ENCODE measurements at places on chromosomes 6 and 20. TPM values are rescaled to one million over a fixed set of nuclear protein-coding genes. Genes with fewer than 3 reads are reported as not detected.

DNA sequence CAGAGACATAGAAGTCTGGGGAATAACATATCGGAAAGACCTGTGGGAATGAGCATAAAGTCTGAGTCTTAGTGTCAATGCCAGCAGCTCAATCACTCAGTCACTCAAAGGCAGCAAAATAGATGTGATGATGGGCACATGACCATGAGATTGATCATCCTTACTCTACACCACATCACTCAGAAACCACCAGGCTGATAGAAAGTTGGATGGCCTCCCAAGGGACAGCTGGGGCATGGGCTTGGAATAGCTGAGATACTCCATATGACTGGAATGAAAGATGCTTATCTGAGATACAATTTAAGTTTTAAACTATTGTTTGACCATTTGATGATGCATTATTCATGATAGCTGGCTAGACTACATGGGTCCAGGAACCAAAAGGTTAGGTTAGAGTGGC, 80.9 kb upstream of the F13A1 start:
- DNase-seq, result no peak

Gene HUS1B
- not detected for polyA plus RNA-seq

DNA sequence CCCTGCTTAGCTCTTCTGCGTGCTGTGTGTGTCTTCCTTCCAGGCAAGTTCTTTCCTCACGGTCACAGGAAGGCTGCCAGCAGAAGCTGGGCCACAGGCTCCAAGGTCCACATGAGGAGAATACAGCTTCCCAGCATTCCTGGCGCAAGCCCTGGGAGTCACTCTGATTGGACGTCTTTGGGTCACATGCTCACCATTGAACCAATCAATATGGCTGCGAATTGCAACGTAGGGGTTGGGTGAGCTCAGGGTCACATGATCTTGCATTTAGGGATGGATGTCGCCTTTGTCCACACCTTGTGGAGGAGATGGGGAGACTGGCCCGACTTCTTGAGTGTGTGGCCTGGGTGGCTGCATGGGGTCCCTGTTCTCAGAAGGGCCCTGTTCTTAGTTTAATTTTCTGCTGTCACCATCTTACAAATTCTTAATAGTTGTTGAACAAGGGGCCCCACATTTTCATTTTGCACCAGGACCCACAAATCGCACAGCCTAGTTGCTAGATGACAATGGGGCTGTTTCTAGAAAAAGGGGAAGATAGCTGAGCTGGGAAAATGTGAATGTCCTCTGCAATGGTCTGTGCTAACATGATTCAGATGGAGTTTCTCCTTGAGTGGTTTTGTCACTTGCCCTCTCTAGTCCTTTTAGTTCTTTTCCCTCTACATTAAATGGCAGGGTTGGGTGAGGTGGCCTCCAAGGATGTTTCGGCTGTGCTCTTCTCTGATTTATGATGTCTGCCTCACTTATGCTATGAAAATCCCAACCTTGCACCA, 149.6 kb downstream of the CDH26 start:
- DNase-seq, result no peak

DNA sequence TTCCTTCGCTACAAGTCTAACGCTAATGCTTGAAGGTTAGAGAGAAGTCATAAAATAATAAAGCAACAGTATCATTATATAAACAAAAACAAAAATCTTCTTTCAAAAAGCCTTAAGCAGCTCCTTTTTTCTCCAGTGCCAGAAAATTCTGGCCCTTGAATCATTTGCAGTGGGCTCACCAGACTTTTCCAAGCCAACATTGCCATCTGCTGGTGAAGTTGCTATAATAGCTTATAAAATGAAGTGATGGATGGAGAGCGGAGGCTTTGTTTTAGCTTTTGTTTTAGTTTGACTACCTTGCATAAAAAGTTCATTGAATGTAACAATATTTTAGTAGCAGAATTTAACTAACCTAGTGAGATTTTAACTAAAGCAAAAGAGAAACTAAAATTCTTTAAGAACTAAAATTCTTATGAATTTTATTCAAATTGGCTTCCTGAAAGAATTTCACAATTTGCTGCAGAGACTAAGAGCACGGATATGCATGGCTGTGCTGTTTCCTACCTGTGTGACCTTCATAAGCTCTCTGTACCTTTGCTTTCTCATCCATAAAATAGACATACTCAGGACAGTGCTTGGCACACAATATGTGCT, 44.8 kb upstream of the SLC2A12 start:
- peak; percentile 68 for DNase-seq

Gene HLA-G
- polyA plus RNA-seq, result 6.7 TPM

GRCh38 chr6:110814102-110815014, 911 bp downstream of the CDK19 start:
- peak; percentile 37 for DNase-seq

GRCh38 chr6:156689656-156690055, 87.5 kb upstream of the ARID1B start:
- DNase-seq, result no peak

Gene NKAPL
- polyA plus RNA-seq, result 1.8 TPM

- peak; percentile 33 for DNase-seq
These were observed 2.0 kb downstream of the MAN1A1 start for GRCh38 chr6:119347466-119348095.

Gene KIZ
- polyA plus RNA-seq, result 15.5 TPM

DNA sequence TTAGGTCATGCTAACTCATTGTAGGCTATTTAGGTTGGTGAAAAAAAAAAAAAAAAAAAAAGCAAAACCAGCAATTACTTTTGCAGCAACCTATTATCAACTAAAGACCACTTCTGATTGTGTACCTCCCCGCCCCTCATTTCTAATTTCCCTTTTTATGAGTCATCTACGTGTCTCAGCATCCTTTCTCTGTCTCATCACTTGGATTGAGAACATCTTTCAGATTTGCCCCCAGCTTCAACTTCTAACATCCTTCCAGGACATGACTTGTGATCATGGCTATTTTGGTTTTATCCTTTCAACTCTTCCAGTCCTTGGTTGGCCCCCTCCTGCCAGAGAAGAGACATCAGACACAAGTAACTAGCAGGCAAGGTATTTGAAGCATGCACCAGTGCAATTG, 156.7 kb upstream of the CCN2 start:
- no peak for DNase-seq

DNA sequence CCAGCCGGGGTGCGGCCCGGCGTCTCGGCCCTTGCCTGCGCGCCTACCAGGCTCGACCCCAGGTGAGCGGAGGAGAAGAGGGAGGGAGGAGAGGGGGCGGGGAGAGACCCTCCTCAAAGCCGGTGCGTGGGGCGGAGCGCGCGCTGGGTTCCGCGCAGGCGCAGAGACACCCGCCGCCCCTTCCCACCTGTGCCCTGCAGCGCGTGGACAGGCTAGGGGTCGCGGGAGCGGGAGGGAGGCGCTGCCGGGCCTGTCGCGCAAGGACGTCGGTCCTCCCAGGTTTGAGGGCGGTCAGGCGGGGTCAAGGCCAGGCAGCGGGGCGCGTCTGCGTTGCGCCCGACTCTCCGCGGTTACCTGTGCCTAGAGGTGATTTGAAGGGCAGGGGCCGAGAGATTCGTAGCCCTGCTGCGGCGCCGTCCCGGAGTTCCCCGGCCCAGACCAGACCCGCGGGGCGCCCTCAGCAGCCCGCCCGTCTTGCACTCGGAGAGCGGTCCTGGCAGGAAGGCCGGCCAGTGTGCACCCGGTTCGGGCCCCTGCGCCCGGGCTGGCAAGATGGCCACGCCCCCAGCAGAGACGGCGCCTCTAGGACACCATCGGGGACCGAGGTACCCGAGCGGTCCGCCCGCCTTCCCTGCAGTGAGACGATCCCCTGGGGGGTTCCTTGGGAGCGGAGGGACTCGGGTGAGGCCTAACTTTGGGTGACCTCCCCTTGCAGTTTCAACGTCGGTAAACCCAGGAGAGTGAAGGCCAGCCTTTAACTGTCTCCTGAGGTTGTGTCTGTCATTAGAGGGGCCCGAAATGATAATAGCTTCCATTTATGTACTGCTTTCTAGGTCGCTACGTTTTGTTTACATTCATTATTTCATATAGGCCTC, 546 bp downstream of the C6orf136 start:
- DNase-seq, result peak; percentile 38

All from muscle of back (tissue), 13 donors.